Mesenchymal stem cell (in vitro differentiated cells and primary cell): ENCODE measurements at places on chromosomes 7 and 10.

DNA sequence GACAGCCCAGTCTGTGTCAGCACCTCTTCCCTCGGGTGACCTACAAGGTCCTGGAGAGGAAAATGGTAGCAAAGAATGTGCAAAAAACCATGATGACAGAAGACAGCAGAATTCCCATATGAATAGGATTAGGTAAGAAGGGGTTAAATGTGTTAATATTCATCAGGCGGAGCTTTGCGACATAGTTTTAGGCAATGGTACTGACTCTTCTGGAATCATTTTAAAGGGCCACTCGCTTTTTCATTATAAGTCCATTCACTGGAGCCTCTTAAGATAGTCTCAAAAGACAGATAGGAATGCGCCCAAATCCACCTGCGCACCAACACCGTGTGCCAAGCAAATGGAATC is 38.2 kb downstream of the DLG5 start:
- no peak overlapping the region for H3K27ac ChIP-seq
- H3K36me3 ChIP-seq, result peaks cover 1% of the 10 kb centered on the region

DNA sequence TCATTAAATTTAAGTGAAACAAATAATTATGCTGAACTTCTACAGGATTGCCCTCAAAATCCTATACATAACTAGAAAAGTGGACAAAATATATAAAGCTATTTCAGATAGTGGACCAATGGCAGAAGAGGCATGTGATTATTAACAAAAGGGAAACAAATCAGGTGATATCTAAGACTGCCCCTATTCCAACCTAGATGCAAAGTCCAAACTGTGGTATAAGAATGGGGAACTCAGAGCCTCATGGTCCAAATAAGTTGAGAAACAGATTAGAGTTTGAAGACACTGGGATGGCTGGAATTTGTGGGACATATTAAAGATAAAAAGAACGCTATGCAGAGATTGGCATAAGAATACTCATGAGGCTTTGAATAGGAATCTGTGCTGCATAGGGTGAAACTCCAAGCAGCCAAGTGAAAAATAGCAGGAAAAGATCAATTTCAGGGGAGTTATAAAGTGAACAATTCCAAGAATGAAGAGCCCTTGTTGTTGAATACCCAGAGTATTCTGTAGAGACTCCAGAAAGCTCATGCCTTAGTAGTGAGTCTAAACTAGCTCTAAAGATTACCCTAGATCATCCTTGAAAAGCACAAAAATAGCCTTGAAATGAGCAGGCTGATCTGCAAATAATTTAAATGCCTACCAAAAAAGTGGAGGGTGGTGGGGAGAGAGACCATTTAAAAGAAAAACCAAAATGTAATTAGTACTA is 152.4 kb downstream of the IMMP2L start:
- DNase-seq, result peak; percentile 8
- no peaks in the 10 kb centered on the region for H3K27me3 ChIP-seq
- no peaks in the 10 kb centered on the region for H3K4me1 ChIP-seq
- H3K36me3 ChIP-seq, result no peaks in the 10 kb centered on the region

DNA sequence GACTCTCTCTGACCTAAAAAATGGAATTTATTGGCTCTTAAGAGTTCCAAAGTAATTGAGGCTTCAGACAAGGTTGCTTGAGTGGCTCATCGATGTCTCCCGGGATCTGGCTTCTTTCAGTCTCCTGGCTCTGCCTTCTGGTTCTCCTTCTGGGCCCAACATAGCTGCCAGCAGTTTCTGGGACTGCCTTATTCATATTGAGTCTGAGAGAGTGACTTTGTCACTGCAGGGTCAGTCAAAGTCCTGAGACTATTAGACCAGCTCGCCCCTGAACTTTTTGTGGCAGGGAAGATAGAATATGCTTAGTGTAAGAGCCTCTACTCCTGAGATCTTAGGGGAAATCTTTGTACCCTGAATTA is 94.0 kb downstream of the MMRN2 start:
- peaks cover 4% of the 10 kb centered on the region for H3K4me1 ChIP-seq
- H3K27me3 ChIP-seq, result no peaks in the 10 kb centered on the region
- peaks cover 4% of the 10 kb centered on the region for H3K36me3 ChIP-seq
- DNase-seq, result no peak
- H3K4me3 ChIP-seq, result no peak overlapping the region

DNA sequence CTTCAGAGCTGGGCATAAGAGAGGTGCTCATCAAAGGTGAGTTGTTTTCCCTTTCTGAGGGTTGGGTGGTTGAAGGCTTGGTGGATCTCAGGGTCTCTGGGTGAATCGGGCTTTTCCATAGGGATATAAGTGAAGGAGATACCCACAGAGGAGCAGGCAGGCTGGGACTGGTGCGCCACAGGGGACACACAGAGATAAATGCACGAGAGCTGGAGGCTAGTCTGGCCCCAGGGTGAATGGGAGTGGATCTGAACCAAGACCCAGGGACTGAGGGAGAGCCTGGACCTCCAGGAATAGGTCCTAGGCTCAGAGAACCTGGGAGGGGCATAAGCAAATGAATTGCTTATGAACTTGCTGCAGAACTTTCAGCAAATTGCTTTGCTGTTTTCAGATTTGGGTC is 61.5 kb downstream of the LRRC18 start:
- H3K4me1 ChIP-seq, result peaks cover 5% of the 10 kb centered on the region
- H3K27ac ChIP-seq, result no peak overlapping the region
- no peak overlapping the region for H3K4me3 ChIP-seq
- no peaks in the 10 kb centered on the region for H3K36me3 ChIP-seq

- peak overlapping the region; percentile 76 for H3K27ac ChIP-seq
- DNase-seq, result peak; percentile 96
- peak overlapping the region; percentile 71 for H3K4me3 ChIP-seq
- no peaks in the 10 kb centered on the region for H3K27me3 ChIP-seq
- H3K4me1 ChIP-seq, result peaks cover 16% of the 10 kb centered on the region
Measured at GRCh38 chr10:122126763-122127659, 138.0 kb downstream of the TACC2 start.

GRCh38 chr10:125797994-125798662 is 22.5 kb upstream of the MMP21 start:
- no peak overlapping the region for H3K4me3 ChIP-seq
- DNase-seq, result no peak
- H3K27ac ChIP-seq, result no peak overlapping the region
- no peaks in the 10 kb centered on the region for H3K27me3 ChIP-seq
- peaks cover 40% of the 10 kb centered on the region for H3K36me3 ChIP-seq
- H3K4me1 ChIP-seq, result peaks cover 22% of the 10 kb centered on the region

DNA sequence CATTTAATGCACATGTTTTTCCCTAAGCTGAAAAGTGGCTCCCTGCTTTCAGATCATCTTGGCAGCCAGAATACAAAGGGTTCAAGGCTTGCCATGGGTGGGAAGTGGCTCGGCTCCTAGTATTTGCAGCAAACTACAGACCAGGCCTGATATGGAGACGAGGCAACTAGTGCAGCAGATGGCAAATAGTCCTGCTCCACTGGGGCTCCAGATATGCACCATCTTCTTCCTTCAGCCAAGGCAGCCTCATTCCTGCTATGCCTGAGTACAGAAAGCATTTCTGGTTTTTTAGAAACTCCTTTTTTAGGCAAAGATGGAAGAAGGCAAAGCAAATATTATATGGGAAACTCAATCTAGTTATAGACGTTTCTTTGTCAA is 23.9 kb downstream of the LRRC4 start:
- H3K27me3 ChIP-seq, result no peaks in the 10 kb centered on the region
- H3K27ac ChIP-seq, result no peak overlapping the region
- DNase-seq, result no peak
- peaks cover 5% of the 10 kb centered on the region for H3K4me1 ChIP-seq

GRCh38 chr7:111413739-111414138 is 148.6 kb downstream of the IMMP2L start:
- H3K4me1 ChIP-seq, result no peaks in the 10 kb centered on the region
- H3K27ac ChIP-seq, result no peak overlapping the region
- DNase-seq, result no peak
- H3K27me3 ChIP-seq, result no peaks in the 10 kb centered on the region
- H3K36me3 ChIP-seq, result no peaks in the 10 kb centered on the region

DNA sequence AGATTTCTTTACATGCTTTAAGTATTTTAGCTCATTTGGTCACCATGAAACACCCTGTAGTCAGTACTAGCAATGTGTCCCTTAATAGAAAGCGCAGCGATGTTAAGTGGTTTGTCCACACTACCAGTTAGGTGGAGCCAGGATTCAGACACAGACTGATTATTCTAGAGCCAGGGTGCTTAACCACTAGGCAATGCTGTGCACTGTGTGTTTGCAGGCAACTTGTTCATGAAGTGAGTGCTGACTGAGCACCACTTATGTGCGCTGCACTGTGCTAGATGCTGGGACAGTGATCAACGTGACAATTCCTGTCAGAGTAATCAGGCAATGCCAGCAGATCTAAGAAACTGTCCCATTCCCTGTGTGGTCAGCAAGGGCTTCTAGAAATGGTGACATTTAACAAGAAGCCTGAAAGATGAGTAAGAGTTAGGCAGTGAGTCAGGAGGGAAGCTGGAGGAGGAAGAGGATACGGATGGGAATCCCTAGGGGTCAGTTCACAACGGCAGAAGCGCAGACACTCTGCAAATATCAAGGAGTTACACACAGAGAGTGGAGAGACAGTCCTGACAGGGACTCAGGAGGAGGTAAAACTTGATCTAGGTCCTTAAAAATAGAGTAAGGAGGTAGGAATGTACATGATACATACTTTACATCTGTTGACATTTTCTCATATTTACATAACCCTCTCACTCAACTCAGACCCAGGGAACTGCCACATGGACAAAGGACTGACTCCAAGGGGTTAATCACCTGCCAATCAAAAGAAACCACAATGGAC is 69.7 kb upstream of the EGR2 start:
- H3K36me3 ChIP-seq, result no peaks in the 10 kb centered on the region
- H3K4me3 ChIP-seq, result peak overlapping the region; percentile 35
- peaks cover 3% of the 10 kb centered on the region for H3K27me3 ChIP-seq
- H3K27ac ChIP-seq, result no peak overlapping the region
- peaks cover 4% of the 10 kb centered on the region for H3K4me1 ChIP-seq

GRCh38 chr7:115271332-115272235 is 349.7 kb downstream of the MDFIC start:
- H3K36me3 ChIP-seq, result no peaks in the 10 kb centered on the region
- no peaks in the 10 kb centered on the region for H3K4me1 ChIP-seq
- peak; percentile 36 for DNase-seq
- H3K27me3 ChIP-seq, result no peaks in the 10 kb centered on the region
- H3K4me3 ChIP-seq, result no peak overlapping the region
- no peak overlapping the region for H3K27ac ChIP-seq

GRCh38 chr10:48552946-48553564 is 51.8 kb downstream of the ARHGAP22 start:
- no peak for DNase-seq
- H3K4me3 ChIP-seq, result no peak overlapping the region
- peaks cover 2% of the 10 kb centered on the region for H3K4me1 ChIP-seq
- H3K27me3 ChIP-seq, result no peaks in the 10 kb centered on the region

GRCh38 chr7:108503112-108504026 is 22.6 kb downstream of the PNPLA8 start:
- H3K27me3 ChIP-seq, result no peaks in the 10 kb centered on the region
- peaks cover 6% of the 10 kb centered on the region for H3K36me3 ChIP-seq
- H3K4me1 ChIP-seq, result no peaks in the 10 kb centered on the region
- H3K27ac ChIP-seq, result peak overlapping the region; percentile 29
- H3K4me3 ChIP-seq, result peak overlapping the region; percentile 4

GRCh38 chr7:43006008-43006407 is 73.8 kb downstream of the MRPL32 start:
- no peak overlapping the region for H3K27ac ChIP-seq
- H3K4me3 ChIP-seq, result no peak overlapping the region
- no peaks in the 10 kb centered on the region for H3K4me1 ChIP-seq

DNA sequence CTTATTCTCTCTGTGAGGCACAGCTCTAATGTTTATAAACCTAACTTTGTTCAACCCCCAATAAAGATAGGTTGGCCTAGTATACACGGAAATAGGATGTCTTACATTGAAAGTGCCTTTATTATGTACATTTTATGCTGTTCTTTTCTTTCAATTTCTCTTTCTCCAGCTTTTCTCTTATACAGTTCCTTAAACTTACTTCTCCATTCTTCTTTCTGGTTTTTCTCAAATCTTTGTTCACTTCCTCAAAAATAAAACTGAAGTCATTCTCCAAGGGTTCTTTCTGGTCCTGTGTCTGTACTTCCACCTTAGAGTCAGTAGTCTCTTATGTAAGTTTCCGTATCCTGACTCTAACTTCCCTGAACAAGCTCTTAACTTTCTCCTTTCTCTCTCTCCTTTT is 29.2 kb upstream of the NAMPT start:
- peak; percentile 25 for DNase-seq
- no peaks in the 10 kb centered on the region for H3K27me3 ChIP-seq
- no peak overlapping the region for H3K4me3 ChIP-seq
- H3K4me1 ChIP-seq, result no peaks in the 10 kb centered on the region

GRCh38 chr7:105685161-105685560 is 103.9 kb upstream of the EFCAB10 start:
- H3K27ac ChIP-seq, result no peak overlapping the region
- no peaks in the 10 kb centered on the region for H3K36me3 ChIP-seq
- H3K4me3 ChIP-seq, result no peak overlapping the region
- no peak for DNase-seq
- H3K4me1 ChIP-seq, result peaks cover 8% of the 10 kb centered on the region

DNA sequence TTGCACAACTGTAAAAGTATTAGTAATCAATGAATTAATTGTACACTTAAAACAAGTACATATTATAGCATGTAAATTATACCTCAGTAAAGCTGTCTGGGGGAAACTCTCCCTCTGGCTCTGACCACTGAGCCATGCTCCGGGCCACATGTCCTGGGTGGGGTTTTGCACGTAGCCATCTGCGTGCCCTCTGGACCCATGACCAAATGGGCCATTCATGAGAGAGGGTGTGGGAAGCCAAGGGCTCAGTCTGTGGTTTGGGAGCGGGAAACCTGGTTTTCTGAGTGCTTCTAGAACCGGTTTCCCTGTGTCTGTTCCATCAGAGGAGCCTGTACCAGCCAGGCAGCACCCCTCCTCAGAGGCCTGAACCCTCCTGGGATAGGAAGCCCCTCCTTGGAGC is 143.2 kb downstream of the SH3PXD2A start:
- DNase-seq, result no peak
- H3K4me3 ChIP-seq, result no peak overlapping the region
- peaks cover 16% of the 10 kb centered on the region for H3K4me1 ChIP-seq
- H3K27me3 ChIP-seq, result no peaks in the 10 kb centered on the region
- H3K36me3 ChIP-seq, result no peaks in the 10 kb centered on the region
- no peak overlapping the region for H3K27ac ChIP-seq

- H3K36me3 ChIP-seq, result peaks cover 1% of the 10 kb centered on the region
- H3K27ac ChIP-seq, result no peak overlapping the region
- DNase-seq, result peak; percentile 48
- no peaks in the 10 kb centered on the region for H3K4me1 ChIP-seq
Measured at GRCh38 chr7:117230276-117231046, 92.4 kb downstream of the WNT2 start.

DNA sequence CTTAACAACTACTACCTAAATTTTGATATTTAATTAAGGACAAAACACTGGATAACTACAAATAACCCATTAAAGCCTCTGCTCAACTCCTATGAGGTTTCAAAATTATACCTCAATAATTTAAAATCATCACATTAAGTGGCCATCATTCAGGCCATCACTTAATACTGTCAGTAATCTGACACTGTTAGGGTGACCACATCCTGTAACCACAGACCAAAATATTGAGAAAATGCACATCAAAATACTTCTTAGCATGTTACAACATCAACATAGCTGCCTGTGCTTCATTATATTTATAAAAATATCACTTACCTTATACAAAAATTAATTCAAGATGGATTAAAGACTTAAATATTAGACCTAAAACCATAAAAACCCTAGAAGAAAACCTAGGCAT is 23.3 kb downstream of the SEM1 start:
- no peak overlapping the region for H3K27ac ChIP-seq
- no peaks in the 10 kb centered on the region for H3K27me3 ChIP-seq
- no peaks in the 10 kb centered on the region for H3K36me3 ChIP-seq
- no peak overlapping the region for H3K4me3 ChIP-seq
- no peaks in the 10 kb centered on the region for H3K4me1 ChIP-seq
- no peak for DNase-seq

- H3K27me3 ChIP-seq, result no peaks in the 10 kb centered on the region
- DNase-seq, result peak; percentile 85
- H3K27ac ChIP-seq, result peak overlapping the region; percentile 75
- H3K4me3 ChIP-seq, result no peak overlapping the region
- peaks cover 4% of the 10 kb centered on the region for H3K4me1 ChIP-seq
Measured at GRCh38 chr7:142568435-142569097, 180.7 kb upstream of the PRSS1 start.
